ENCODE measurements at places on chromosomes 2 and 18. TPM values are rescaled to one million over a fixed set of nuclear protein-coding genes. Genes with fewer than 3 reads are reported as not detected.

Gene CAPN13
- not detected for total RNA-seq

Gene HOXD9
- total RNA-seq: 0.17 TPM

Gene EMILIN1
- total RNA-seq: 366 TPM

Gene SNX17
- total RNA-seq: 222 TPM

Gene COL5A2
- 388 TPM for total RNA-seq

Gene STARD6
- not detected for total RNA-seq

All from smooth muscle cell of trachea (primary cell).